Skeletal muscle cell (primary cell): ENCODE measurements at places on chromosomes 5 and 9.

- no peak for DNase-seq
These were observed 71.1 kb upstream of the LRRTM2 start for GRCh38 chr5:138946241-138946623.

DNA sequence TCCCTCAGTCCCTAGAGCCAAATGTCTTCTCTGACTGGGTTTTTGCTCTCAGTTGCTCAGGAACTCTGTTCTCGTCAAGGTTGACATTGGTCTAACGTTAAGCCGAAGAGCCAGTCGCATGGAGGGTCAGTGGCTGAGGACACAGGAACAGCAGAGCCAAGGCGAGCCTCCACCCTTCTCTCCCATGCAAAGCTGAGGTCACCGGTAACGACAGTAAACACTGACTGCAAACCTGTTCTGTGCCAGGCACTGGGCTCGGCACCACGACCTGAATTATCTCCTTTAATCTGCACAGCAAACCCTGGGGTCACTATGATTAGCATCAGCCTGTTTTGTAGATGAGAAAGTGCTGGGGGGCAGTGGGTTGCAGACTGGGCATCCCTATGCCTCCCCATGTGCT is 171.0 kb downstream of the COL23A1 start:
- no peak for DNase-seq

- DNase-seq: no peak
These were observed 478.5 kb upstream of the SMARCA2 start for GRCh38 chr9:1536522-1537170.

- no peak for DNase-seq
These were observed 201.8 kb downstream of the PAX5 start for GRCh38 chr9:36832164-36832795.

- no peak for DNase-seq
These were observed 125.8 kb downstream of the ARRDC3 start for GRCh38 chr5:91257301-91257700.

GRCh38 chr5:52065182-52065581 is 681.9 kb downstream of the ISL1 start:
- no peak for DNase-seq

DNA sequence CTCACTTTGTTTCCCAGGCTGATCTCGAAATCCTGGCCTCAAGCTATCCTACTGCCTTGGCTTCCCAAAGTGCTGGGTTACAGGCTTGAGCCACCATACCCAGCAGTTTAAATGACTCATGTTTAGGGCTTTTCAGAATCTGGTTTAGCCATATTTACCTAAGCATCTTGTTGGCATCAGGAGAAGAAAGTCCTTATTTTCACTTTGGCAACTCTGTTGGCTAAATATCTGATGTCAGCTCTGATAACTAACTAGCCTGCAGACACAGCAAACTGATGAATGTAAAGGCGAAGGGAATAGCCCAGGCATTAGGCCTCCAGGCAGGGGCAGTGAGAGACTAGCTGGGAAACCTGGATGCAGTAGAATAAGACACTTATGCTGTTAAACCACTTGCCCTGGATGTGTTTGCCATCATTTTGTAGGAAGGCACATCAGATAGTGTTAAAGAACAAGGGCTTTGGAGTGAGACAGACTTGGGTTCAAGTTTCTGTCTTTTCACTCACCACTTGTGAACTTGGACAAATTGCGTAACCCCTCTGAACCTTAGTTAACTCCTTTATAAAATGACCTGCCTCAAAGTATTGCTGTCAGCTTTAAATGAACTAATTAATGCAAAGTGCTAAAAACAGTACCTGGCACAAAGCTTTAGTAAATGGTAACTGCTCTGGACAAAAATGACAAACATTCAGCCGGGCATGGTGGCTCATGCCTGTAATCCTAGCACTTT is 34.7 kb upstream of the GARNL3 start:
- DNase-seq: no peak

- DNase-seq: no peak
These were observed 30.0 kb downstream of the OXCT1 start for GRCh38 chr5:41840251-41840650.

GRCh38 chr5:56037531-56038010 is 42.8 kb upstream of the IL6ST start:
- no peak for DNase-seq

- peak; percentile 78 for DNase-seq
These were observed 6.5 kb downstream of the FAM240B start for GRCh38 chr9:38713426-38713825.

DNA sequence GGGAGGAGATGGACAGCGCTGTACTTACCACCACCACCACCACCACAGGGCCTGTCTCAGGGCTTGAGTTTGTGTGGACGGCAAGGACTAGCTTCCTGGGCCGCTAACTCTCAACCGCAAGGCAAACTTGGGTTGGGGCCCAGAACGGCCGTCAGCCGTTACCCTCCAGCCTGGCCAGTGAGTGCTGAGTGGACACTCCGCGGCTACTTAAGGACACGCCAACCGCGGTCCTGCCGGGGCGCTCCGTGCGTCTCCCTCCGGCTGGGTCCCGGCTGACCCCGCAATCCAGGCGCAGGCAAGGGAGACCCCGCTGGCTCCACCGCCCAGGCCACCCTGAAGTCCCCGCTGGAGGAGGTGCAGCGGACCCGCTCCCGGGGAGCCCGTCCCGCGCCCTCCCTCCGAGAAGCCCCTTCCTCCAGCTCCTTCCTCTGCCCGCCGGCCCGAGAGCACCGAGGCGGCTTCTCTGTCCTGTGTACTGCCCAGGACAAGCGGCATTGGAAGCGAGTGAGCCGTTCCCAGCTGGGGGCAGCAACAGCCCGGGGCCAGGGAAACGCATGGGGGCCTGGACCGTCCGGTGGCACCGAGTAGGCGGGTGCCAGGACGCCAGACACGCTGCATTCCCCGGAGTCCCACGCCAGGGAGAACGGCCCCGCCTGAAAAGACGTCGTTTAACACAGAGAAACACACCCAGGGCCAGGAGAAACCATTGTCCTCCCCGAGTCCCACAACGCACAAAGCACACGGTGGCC is 46.6 kb downstream of the HABP4 start:
- no peak for DNase-seq

DNA sequence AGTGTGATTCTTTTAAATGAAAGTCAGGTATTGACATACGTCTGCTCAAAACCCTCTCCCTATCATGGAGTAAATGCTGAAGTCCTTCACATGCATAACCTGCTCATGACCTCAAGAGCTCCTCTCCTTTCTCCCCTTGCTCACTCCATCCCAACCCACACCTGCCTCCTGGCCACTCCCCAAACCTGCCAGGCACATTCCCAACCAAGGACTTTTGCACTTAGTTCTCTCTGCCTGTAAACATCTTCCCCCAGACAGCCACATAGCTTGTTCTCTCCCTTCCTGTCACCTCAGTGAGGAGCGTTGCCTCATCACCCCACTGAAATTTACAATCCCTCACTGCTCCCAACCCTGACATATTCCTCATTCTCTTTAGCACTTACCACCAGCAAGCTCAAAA is 8.7 kb downstream of the SETD9 start:
- DNase-seq: no peak

- no peak for DNase-seq
These were observed 40.1 kb downstream of the SECISBP2 start for GRCh38 chr9:89358376-89358916.

DNA sequence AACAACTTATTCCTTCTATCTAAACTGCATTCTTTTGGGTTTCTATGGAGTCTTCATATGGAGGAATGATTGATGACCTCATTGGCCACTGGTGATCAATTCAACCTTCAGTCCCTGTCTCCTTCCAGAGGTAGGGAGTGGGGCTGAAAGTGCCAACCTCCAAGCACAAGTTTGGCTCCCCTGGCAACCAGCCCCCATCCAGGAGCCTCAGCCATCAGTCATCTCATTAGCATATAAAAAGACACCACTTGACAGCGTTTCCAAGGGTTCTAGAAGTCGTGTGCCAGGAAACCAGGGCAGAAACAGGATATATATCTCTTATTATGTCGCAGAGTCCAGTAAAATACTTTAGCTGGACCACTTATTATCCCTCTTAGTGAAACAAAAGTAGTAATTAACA is 9.8 kb downstream of the SLC31A2 start:
- no peak for DNase-seq

- no peak for DNase-seq
These were observed 10.7 kb downstream of the PRRC2B start for GRCh38 chr9:131404581-131404980.

GRCh38 chr5:95102687-95103086 is 182.2 kb downstream of the MCTP1 start:
- no peak for DNase-seq

DNA sequence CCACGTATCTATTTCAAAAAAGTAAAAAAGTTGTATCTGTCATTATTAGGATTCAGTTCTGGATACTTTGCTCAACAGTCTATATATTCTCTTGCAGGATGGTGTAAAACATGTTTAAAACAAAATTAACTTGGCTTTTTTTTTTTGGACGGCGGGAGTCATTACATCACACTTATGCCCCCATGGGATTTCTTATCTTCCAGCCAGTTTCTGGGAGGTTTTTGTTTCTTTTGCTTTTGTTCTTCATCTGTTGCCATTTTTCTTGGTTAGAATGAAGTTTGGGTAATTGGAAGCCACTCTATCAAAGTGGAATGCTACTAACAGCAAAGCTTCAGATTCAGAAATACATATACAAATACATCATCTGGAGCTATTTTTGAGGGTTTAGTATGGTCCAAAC is 1.8 kb upstream of the STARD4 start:
- DNase-seq: no peak

DNA sequence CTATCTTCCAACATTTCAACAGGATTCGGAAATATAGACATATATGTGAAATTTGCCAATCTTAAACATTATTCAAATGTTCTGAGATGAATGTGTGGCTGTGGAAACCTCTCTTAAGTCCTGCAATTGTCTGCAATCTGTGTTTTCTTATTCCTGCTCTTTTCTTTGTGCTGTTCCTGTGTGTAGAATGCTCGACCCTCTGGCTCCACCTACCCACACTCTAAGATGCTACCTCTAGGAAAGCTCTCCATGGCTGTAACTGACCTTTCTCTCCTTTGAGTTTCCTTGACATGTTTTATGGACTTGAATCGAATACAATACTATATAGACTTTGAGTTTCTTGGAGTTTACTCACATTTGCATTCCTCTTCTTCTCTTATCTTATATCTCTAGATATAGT is 120.6 kb upstream of the ASTN2 start:
- DNase-seq: no peak

DNA sequence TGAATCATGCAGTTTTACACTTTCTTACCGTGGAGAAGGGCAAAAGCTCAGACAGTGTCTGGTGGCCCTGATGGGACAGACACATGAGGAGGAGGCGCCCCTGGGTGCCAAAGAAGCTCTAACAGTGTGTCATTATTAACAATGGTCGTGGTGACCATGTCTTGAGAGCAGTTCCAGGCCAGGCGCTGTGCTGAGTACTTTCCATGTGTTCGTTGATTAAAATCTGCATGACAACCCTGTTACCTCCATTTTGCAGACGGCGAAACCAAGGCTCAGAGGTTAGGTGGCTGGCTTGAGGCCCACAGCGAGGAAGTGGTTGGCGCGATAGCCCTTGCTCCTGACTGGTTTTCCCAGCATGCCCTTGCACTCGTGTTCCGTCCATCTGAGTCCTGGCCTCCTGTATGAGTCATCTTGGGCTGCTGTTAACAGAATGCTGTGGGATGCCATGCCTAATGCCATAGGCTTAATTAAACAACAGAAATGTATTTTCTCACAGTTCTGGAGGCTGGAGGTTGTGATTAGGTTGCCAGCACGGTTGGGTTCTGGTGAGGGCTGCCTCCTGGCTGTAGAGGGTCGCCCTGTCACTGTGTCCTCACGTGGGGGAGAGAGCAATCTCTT is 92.0 kb downstream of the AMBP start:
- DNase-seq: no peak

DNA sequence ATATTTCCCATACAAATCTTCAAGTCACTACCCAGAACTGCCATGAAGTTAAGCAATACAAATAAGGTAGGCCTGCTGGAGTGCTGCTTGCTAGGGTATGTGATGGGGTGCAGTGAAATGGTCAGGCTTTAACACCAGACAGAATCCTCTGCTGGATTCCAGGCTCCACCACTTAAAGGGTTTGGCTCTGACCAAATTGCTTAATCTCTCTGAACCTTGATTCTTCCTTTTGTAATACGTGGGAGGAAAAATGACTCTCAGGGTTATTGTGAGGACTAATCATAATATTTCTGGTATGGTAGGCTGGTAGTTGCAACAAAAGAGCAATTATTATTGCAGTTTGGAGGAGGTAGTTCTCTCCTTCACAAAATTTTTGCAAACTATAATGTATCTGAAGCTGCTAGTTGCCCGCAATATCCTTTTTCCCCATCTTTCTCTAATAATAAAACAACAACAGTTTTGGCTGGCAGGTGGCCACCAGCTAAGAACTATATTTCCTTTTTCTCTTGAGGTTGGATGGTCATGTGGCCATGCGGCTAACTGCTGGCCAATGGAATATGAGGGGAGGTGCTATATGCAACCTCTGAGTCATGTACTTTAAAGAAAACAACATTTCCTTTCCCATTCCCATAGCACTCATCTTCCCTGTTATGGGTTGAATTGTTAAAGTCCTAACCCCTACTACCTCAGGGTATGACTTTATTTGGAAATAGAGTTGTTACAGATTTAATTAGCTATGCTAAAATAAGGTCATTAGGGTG is 44.1 kb downstream of the CCL28 start:
- peak; percentile 14 for DNase-seq

- DNase-seq: no peak
These were observed 49.5 kb downstream of the DAP start for GRCh38 chr5:10711562-10711961.

- no peak for DNase-seq
These were observed 8.8 kb downstream of the PRXL2C start for GRCh38 chr9:96646081-96646991.

DNA sequence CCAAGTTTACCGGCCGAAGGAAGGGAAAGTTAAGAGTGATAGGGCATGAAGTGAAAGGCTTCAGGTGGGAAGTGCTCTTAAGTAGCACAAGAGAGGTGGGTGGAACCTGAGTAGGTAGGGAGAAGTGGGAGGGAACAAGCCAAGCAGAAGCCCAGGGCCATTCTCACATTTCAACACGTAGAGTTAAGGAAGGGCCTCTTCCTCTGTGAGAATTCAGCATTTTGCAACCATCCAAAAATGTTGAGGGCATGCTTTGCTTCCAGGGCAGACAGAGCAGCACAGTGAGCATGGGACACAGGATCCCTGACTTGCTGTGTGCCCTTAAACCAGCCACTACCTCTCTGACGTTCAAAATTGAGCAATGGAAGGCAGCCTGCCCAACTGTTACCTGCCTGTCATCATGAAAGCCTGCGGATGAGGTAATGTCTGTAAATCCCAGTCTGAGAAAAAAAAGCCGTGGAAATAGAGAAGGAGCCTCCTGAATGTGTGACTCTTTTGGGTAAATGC is 3.3 kb downstream of the CYFIP2 start:
- DNase-seq: no peak

GRCh38 chr9:15240927-15241326 is 66.1 kb downstream of the TTC39B start:
- no peak for DNase-seq

- DNase-seq: no peak
These were observed 9.0 kb downstream of the RFX3 start for GRCh38 chr9:3516667-3517330.

- no peak for DNase-seq
These were observed 6.5 kb upstream of the MLANA start for GRCh38 chr9:5884191-5884590.
